Occipital lobe (tissue), 3 donors: ENCODE measurements at places on chromosomes 1 and 21. TPM values are rescaled to one million over a fixed set of nuclear protein-coding genes. Genes with fewer than 3 reads are reported as not detected.

DNA sequence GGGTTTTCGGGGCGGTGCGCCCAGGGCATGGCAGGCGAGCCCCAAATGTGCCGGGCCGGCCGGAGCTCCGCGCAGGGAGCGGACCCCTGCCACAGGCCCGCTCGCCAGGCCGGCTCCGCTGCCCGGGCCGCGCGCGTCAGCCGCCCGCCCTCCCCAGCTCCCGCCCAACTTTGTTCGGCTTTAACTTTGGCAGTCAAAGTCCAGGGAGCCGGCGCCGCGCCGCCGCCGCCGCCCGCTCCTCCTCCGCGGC is 488 bp downstream of the SLC35D1 start:
- DNase-seq: no peak

DNA sequence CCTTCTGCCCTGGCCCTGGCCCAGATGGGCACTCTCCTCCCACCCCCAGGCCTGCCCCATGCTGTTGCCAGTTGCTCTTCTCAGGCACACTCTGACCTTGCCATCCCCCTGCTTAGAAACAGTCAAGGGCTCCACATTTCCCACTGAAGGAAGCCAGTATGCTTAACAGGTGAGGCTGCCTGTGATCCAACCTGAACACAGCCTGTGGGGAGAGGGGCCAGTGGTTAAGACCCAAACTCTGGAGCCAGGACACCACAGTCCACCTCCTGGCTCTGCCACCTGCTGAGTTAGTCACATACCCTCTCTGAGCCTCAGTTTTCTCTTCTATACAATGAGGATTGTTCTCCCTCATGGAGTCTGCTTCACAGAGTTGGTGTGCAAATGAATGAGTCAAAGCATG is 526.9 kb downstream of the MATN1 start:
- DNase-seq: no peak

- peak; percentile 76 for DNase-seq
Observed at GRCh38 chr1:201559679-201560162, 20.8 kb downstream of the NAV1 start.

- no peak for DNase-seq
Observed at GRCh38 chr1:61825393-61825792, 83.1 kb downstream of the PATJ start.

EPHA10 gene
- 10.1 TPM for total RNA-seq

DNA sequence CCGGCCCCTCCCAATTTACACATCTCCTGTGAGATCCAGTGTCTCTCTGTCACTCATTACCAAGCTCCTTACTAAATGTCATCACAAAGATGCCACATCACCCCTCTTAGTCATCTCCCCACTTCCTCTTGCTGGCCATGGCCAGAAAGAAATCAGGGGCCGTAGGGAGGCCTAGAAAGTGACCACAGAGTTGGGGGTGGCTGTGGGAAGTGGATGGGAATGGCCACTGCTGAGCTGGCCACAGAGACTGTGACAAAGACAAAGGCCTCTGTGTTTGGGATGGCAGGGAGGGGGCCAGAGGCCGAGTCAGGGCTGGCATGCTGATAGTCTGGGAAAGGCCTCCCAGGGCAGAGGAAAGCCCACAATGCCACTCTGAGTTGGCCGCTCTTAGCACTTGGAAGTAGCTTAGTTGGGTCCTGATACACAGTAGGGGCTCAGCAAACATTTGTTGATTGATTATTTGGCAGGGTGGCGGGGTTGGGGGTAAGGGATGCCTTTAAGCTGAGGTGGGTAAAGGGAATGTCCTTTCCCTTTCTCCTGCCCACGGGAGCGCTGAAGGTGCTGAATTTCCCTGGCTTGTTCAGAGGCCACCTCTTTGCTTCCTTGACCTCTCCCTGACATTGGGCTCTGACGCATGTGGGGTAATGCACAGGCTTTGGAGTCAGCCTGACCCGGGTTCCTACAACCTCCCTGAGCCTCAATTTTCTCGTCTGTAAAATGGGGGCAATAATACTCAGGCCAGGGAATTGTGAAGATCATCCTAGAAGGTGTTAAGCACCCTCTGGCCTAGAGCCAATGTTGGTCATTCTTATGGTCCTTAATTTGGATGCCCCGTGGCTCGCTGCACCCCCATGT is 13.2 kb downstream of the NAV1 start:
- peak; percentile 82 for DNase-seq

FALEC gene
- 1.1 TPM for total RNA-seq

DNA sequence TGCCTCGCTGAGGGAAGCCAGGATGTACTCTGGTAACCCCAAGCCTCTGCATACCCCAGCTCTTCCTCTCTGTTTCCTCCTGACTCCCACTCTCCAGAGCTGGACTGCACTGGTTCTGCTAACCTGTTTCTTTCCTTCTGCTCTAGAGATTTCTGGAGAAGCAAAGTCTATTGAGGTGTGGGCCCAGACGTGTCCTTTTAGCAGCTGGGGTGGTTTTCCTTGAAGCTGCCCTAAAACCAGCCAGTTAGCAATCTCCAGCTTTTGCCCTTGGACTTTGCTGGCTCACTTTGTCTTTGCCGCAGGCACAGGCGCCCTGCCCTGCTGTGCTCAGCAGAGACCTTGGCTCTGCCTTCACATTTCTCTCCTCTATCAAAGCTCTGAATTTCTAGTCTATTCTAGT is 171.8 kb upstream of the IVNS1ABP start:
- DNase-seq: no peak

DNA sequence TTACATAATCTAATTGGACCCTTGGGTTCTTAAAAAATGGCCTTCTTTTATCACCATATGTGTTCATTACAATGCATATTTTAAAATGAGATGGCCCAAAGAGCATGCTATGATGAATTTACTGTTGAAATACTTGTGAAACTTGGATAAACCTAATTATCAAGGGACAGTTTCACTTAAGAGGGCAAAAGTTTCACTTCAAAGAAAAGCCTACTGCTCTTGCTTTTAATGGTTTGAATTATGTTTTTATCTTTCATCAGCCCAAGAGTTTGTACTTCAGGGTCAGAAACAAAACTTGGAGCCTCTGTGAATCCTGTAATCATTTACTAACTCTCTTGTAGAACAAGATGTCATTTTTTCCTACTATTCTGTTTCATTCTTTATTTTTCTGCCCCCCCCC is 32.3 kb downstream of the POU2F1 start:
- DNase-seq: no peak

LCE3E gene
- not detected for total RNA-seq

DNA sequence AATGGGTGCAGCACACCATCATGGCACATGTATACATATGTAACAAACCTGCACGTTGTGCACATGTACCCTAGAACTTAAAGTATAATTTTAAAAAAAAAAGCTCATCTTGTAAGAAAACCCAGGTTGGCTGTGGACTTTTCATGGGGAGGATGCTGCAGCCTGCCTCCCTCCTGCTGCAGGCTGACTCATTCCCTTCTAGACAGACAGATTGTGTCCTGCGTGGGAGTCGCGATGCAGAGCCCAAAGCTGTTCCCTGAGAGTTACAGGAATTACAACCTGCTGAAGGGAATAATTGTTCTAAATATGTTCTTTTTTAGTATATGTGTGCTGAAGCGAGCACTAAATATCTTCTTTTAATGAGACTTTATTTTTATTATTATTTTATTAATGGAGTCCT is 93.2 kb downstream of the TBX19 start:
- peak; percentile 71 for DNase-seq

- peak; percentile 42 for DNase-seq
Observed at GRCh38 chr1:160291248-160292220, 6.6 kb upstream of the PEX19 start.

CELA2B gene
- not detected for total RNA-seq
